EH (cell line): ENCODE measurements at places on chromosomes 7 and 10.

DNA sequence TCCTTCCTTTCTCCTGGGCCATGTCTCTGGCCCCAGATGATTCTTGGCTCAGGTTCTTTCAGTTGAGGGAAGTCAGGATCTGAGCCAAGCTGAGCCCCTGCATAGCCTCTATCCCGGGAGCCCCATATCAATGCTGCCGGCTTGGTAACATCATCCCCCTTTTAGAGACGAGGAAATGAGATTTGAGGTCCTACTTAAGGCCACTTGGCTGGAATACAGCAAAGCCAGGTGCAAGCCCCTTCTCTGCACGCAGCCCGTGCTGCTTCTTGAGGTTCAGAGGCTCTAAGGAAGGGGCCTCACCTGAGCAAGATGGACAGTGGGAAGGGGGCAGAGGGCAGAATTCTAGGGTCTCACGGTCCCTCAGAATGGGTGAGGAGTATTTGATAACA is 2.4 kb upstream of the IRF5 start:
- no peak for DNase-seq

DNA sequence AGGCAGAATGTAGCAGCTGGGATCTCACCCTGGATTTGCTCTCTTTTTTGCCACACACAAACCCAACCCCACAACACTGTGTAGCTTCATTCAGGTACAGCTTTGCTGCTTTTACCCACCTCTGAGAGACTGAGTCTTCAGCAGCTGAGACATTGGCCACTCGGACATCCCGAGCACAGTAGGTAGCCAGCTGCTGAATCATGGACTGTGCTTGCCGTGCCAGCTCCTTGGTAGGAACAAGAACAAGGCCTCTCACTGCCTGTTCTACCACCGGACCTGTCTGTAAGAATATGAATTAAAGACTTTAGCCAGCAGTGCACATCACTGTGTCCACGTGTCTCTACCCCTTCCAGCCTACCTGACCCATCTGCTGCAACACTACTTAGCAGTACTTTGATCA is 937 bp downstream of the DDX56 start:
- no peak for DNase-seq

GRCh38 chr7:55469721-55470120 is 102.6 kb downstream of the VOPP1 start:
- no peak for DNase-seq

- DNase-seq = peak; percentile 71
Observed at GRCh38 chr7:74441801-74442200, 11.9 kb upstream of the GTF2IRD1 start.

- DNase-seq = peak; percentile 45
Observed at GRCh38 chr10:101840102-101840684, 3.4 kb downstream of the KCNIP2 start.

DNA sequence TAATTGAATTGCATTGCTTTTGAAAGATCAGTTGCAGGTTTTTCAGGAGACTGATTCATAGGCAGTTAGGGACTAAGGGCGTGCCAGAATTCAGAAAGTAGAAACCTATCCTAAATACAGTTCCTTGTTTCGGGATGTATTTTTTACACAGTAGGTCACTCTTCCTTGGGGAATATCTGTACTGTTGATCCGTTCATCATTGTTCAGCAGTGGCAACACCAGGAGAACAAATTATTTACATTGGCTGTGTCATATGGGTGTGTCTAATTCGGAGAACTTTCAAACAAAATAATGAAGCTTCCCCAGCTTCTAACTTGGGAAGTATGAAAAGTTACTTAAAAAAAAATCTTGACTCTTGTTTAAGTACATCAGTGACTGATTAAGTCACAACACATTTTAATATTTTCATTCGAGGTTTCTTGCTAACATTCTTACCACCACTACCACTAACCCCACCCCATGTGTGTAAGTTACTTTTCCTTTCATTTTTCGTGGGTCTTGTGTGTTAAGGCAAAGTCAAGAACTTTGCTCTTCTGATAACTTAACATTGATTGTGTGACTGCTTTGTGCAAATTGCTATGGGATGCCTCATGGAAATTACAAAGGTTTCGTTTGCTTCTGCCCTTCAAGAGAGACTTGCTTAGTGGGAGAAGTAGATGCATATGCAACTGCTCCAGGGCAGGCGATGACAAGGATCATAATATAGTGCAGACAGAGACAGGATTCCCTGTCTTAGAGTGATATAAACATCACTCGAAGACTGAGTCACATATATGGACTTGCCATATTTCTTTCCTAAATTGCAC is 43.8 kb upstream of the RPA3 start:
- DNase-seq = peak; percentile 40

- no peak for DNase-seq
Observed at GRCh38 chr10:131685007-131685406, 215.8 kb upstream of the PPP2R2D start.

- peak; percentile 58 for DNase-seq
Observed at GRCh38 chr7:95686109-95686508, 86.2 kb upstream of the DYNC1I1 start.

GRCh38 chr10:22611425-22612115 is 102.8 kb downstream of the PIP4K2A start:
- DNase-seq = no peak

- DNase-seq = no peak
Observed at GRCh38 chr7:80991654-80992053, 72.8 kb upstream of the SEMA3C start.

DNA sequence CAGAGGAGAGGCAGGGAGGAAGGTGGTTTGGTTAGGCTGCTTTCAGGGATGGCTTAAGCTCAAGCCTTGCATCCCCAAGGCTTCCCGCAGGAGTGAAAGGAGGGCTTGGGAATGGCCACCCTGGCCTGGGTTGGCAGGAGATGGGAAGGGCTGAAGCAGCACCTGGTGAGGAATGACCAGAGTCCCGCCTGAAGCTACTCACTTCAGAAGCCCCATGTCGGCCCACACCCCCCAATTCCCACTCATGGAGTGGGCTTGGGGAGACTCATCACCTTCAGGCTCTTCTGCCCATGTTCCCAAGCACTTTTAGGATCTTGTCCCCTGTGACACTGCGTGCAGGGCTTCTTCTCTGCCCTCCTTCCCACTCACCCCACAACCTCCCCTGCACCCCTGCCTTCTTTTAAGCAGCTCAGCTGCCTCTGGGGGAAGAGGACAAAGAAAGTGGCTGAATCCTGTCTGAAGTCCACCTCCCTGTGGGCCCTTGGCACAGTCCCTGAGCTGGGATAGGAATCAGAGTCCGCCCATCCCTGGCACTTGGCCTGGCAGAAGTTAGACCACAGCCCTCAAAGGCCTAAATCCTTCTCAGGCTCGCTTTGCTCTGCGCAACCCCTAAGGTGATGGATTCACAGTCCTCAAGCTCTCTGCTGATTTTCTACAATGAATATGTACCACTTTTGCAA is 16.5 kb downstream of the RGR start:
- no peak for DNase-seq

DNA sequence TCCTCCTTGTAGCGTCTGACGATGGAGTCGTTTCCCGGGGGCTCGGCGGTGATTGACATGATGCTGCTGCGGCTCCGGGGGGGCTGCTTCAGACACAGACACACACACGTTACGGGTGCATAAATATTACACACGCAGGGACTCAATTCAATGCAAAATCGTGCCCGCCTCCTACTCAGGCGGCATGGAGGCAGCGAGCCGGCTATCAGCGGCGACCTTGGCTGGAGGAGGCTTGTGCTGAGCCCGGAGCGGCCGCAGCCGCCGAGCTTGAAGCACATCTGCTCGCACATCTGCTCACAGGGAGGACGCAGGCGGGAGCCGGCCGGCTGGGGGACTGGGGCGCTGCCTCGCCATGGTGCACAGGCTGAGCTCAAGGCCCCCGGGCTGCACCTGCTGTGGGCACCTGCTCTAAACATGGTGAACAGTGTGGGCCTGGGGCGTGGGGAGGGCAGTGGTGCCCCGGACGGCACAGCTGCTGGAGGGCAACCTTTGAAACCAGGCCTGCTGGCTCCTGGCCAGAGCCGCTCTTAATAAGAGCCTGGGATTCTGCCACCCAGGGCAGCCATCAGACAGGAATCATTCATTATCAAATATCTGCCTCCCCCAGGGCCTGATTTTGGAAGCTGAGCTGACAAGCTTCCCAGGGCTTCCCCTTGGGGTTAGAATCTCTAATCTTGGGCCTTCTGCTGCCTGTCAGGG is 84.7 kb upstream of the GNA12 start:
- DNase-seq = no peak

DNA sequence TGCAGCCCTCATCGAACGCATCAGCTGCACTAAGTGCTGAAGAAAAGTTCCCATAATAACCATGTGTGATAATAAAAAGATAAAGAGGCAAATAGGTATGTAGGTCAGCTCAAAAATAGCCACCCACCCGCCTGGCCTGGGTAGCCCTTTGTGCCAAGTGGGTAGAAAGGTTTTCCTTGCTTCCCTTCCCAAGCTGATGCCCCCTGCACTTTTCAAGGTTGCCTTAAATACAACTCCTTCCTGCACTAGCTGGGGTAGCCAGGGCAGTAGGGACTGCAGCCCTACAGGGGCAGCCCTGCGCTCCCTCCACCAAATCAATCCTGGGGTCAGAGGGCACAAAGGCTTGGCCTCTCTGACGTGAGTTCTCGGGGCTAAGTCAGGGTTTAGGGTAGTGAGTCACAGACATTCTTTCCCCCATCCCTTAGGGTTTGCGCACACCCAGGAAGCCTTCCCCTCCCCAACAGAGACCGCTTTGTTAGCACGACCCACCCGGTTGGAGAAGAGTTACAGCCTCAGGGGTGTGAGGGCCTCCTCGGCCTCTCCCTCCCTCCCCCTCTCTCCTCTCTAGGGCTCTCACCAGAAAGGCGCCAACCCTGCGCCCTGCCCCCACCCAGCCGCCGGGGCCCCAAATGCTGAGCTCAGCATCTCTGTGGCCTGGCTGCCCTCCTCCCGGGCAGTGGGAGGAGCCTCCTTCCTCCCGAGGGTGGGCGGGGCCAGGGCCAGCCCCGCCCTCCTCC is 13.3 kb upstream of the DDIT4 start:
- peak; percentile 96 for DNase-seq

GRCh38 chr7:28807396-28807994 is 150.6 kb downstream of the TRIL start:
- peak; percentile 7 for DNase-seq

GRCh38 chr10:79072041-79072441 is 3.3 kb downstream of the ZMIZ1 start:
- no peak for DNase-seq

GRCh38 chr7:139659922-139660316 is 117.9 kb downstream of the HIPK2 start:
- DNase-seq = no peak

DNA sequence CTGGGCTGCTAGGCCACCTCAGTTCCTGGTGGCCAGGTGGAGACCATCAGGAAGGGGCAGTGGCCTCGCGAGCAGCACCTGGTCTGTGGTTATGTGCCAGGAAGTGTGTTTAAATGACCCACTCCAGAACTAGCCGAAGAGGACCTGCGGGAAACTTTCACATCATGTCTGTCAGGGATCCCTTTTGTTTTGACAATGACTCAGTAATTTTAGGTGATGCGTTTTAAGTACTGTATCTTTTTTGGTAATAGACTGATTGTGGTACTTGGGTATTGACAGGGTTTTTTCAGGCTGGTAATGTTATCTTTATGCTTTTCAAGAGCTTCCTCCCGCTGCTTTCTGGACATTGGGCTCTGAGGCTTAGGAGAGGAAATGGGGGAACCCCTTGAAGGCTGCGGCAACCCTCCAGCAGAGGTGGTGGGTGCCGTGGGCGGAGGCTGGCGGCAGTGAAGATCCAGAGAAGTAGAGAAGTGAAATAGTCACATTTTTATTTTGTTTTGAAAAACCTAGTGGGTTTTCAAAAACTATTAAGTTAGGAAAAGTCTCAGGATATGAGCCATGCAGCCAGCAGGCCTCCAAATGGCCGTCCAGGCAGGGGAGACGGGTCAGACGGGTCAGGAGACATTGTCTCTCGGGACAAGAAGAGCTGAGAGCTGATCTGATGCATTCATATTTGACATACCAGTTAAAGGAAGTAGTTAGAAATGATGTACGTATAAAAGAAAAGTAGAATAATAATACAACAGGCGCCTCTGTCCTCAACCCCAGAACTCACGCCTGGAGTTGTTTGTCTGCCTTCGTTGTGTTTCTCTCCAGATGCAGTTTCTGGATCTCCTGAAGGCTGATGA is 27.7 kb downstream of the PPP2R2D start:
- peak; percentile 34 for DNase-seq

- no peak for DNase-seq
Observed at GRCh38 chr7:28625432-28625831, 213.1 kb downstream of the CREB5 start.

DNA sequence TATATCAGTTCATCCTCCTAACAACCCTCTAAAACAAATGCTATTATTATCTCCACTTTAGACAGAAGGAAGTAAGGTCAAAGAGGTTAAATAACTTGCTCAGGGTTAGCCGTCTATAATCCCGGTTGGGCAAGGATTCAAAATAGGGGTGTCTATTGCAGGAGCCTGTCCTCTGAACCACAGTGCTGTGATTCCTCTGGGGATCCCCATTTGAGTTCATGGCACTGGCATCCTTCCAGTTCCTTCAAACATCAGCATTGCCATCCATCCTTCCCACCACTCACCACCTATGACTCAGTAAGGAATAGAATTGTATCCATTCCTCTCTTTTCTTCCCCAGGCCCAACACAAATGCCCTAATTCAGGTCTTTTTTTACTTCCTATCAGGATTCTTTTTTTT is 25.6 kb downstream of the HPS6 start:
- peak; percentile 35 for DNase-seq

DNA sequence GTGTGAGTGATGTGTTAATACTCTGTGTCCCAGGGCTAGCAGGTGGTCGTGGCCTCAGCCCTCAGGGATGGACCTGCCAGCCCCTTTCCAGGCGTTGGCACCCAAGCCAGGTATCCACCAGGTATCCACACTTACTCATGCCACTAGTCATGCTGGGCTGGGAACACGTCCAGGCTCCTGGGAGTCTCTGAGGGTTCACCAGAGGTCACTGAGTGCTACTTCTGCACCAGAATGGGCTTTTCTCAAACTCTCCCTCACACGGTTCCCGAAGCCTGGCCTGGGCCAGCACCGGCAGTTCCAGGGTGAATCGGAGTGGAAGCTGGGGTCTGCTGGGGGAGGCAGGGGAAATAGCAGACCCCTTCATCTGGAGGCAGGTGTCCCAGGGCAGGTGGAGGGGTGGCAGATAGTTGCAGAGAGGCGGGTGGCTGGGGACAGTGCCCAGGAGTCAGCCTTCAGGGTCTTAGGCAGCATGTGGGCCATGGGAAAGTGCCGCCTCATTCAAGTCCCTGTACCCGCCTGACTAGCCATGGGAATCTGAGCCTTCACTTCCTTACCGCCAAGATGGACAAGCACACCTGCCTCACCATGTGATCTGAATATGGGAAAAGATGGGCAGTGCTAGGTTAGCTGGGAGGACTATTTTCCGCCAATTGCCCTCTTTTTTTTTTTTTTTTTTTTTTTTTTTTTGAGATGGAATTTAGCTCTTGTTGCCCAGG is 95.5 kb upstream of the GTF2I start:
- DNase-seq = no peak
